ENCODE measurements at places on chromosomes 1 and 21.

GRCh38 chr1:78834201-78834741 is 172.3 kb downstream of the ADGRL4 start:
- peak; percentile 43 for DNase-seq

GRCh38 chr21:36321325-36322082 is 1.5 kb downstream of the MORC3 start:
- no peak for DNase-seq

- peak; percentile 76 for DNase-seq
These were observed 66.5 kb downstream of the SH3BGR start for GRCh38 chr21:39518055-39518846.

GRCh38 chr1:242435200-242435599 is 89.3 kb downstream of the PLD5 start:
- no peak for DNase-seq

DNA sequence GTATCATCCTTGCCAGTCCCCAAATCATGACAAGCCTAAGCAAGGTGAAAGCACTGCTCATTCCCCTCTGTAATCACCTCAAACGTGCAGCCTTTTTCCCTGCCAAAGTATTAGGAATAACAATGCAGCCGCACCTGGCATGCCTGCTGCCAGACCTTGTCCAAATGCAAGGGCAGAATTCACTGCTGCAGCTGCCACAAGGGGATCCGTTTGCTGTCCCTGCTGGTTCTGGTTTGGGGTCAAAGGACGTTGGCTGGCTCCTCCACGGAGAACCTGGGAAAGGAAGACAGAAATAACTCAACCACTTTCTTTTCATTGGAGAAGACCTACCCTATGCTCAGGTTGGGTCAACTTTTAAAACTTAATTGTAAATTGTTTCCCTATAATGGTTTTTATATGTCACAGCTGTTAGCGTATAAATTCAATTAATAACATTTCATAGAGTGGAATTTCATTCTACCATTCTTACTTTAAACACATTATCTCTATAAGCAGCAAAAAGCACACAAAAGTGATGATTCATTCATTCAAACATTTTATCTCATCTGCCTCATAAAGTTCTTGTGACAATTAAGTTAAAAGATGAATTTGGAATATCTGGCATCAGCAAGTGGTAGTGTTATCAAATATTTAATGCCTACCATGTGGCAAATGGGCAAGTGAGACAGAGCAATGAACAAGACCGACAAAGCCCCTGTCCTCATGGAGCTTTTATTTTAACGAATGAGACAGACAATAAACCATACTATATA is 59.8 kb upstream of the SDC3 start:
- DNase-seq = no peak

DNA sequence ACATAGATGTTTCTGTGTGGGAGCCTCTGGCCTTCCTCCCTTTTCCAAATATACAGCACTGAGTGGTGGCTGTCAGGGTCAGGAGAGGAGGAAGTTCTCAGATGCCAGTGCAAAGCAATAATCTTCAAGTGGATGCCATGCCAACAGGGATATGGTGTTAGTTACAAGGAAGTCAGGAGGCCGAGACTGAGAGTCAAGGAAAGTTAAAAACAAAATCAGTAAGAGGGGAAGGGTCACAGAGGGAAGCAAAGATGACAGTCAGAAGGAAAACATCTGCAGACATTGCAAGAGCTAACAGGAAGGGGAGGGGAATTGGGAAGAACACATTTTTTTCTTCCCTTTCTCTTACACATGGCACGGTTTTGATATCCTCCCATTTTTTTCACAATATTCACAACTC is 691.4 kb downstream of the ADGRL2 start:
- DNase-seq = no peak

DNA sequence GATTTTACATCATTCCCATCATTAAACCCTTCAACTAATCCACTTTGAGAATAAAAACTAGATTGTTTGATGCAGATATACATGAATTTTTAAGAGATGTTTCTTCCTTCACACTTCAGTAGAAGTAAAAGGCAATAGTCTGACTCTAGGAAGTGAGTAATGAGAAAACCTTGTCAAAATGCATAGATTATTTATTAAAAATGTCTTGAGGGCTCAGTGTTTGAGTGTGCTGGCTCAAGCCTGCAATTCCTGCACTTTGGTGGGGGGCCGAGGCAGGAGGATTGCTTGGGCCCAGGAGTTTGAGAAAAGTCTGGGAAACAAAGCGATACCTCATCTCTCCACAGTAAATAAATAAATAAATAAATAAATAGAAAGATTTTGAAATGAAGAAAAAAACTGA is 177.1 kb downstream of the NEGR1 start:
- DNase-seq = no peak

- no peak for DNase-seq
These were observed 44.7 kb upstream of the LAX1 start for GRCh38 chr1:203720242-203720641.

DNA sequence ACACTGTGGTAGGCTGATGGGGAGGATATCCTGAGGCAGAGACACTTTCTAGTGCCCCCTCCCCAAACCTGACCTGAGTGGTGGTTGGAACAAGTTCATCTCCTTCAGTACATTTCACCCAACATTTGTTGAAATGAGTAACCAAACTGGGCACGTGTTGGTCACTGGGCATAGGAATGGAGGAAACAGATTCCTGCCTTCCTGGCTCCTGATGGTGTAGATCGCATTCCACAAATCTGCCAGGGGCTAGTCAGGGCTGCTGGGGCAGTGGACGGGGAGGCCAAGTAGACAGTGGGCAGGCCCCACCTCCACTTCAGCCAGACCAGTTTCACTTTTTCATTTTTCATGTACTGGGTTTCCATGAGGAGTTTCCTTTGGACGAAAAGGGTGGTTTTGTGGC is 16.5 kb upstream of the ALX3 start:
- no peak for DNase-seq

GRCh38 chr1:40315795-40316594 is 1.1 kb downstream of the COL9A2 start:
- no peak for DNase-seq

- no peak for DNase-seq
These were observed 13.2 kb downstream of the PSMD4 start for GRCh38 chr1:151267760-151268159.

DNA sequence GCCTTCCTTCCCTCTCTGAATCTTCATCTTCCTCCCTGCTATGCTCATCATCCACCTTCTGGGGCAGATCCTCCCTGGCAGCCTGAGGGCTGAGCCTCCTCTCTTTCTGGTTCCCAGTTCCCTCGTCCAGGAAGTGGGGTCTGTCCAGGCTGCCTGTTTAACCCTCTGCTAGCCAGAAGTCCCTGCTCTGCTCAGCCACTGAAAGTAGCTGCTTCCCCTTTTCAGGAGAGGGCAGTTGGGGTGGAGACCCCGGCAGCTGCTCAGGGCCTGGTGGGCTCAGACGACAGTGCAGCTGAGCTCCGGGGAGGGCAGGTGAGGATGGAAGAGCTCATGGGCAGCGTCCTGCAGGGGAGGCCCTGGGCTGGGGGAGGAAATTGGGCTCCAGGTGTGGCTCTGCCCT is 43.1 kb upstream of the ETV3 start:
- DNase-seq = no peak

- DNase-seq = no peak
These were observed 164.2 kb downstream of the NRIP1 start for GRCh38 chr21:14900611-14901010.

DNA sequence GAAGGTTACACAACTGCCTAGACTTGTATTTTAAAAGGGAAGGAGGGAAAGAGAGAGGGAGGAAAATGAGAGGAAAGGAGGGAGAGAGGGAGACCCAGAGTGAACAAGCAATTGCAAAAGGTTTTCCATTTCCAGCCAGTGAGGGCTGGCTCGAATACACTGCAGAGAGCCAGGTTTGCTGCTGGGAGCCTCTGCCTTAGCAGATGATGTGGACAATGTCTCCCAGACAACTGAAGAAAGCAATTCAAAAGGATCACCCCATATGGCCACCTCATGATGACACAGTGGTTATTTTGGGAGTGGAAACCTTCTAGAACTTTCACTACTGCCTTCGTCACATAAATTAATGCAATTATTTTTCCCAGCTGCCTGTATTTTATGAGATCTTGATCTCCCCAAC is 86.4 kb downstream of the BCAR3 start:
- no peak for DNase-seq

DNA sequence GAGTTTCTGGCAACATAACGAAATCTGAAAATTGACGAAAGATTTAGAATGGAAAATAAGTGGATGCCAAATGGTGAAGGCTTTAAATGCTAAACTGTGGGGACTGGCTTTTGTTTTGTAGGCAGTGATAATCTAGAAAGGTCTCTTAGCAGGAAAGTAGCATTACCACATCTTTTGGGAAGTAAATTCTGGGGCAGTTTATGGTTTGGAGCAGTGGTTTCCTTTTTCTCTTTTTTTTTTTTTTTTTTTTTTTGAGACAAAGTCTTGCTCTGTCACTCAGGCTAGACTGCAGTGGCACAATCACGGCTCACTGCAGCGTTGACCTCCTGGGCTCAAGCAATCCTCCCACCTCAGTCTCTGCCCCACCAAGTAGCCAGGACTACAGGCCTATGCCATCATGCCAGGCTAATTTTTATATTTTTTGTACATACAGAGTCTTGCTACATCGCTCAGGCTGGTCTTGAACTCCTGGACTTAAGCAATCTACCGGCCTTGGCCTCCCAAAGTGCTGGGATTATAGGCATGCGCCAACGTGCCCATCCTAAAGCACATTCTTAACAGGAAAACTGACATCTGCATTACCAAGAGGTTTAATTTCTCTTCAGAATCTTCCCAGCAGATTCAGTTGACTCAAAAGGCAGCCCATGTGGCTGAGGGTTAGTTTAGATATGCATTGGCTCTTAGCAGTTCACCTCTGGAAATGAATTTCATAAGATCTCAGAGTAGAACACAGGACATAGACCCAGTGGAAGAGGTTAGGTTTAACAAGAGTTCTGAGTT is 32.9 kb downstream of the C21orf91 start:
- no peak for DNase-seq

GRCh38 chr1:40861224-40862003 is 749 bp downstream of the CITED4 start:
- peak; percentile 56 for DNase-seq

DNA sequence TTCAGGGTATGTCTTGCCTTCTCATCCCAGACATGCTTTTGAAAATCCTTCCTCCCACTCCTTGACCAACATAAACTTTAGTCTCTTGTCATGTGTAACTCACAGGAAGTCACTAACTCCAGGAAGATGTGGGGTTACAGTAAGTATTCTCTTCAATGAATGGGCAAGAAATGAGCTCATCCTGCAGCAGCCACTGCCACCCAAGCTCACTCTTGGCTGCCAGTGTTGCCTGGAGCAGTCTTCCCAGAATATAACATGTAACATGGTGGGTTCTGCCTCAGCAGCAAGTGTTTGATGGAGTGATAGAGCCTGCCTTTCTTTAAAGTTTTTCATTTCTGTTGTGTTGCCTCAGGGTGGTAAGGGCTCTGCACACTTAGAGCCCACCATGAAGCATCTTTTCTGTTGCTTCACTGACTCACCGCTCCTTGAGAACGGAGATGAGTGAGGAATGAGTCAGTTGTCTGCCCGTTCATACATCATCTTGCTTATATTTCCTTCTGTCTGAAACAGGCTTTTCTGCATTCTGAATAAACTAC is 187.0 kb downstream of the TPR start:
- no peak for DNase-seq

- DNase-seq = no peak
These were observed 28.3 kb downstream of the NEK7 start for GRCh38 chr1:198185146-198185545.

GRCh38 chr1:201728731-201729130 is 100.2 kb upstream of the IPO9 start:
- DNase-seq = no peak

GRCh38 chr1:46113948-46114347 is 18.5 kb downstream of the PIK3R3 start:
- no peak for DNase-seq

DNA sequence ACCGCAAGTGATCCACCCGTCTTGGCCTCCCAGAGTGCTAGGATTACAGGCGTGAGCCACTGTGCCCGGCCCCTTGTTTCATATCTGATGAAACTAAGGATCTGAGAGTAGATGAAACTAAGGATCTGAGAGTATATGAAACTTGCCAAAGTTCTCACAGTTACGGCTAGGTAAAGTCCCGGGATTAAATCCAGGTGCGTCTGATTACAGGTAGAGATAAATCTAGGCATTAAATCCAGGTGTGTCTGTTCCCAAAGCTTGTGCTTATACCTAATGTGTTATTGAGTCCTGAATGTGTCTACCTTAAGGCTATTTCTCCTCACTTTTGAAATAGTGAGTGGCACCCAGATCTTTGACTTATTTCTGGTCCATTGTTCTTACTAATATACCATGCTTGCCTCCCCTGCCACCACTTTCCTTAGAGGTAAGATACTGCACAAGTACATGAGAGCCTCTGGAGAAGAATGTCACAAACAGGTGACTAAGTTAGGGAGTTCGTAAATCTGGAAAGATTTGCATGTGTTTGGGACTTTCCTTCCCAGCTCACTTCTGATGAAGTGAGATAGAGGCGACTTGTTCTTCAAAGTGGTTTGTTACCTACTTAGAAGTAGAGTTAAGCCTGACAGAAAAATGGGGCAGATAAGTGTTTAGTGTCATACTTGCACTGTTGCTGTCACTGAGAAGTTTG is 66.5 kb downstream of the AK4 start:
- no peak for DNase-seq

DNA sequence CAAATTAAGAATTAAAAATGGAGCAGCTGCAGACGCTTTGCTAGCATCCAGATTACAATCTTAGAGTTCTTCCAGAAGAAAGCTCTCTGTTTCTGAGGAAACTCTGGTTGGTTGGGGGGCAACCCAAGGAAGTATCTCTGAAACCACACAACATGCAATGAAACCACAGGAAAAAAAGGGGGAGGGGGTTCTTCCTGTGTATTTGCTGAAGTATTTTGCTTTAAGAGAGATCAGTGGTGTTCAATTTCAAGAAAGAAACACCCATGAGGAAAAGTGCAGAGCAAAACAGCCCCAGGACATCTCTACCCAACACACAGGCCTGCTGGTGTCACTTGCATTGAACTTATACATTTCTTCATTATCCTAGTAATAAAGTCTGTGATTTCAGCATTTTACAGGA is 19.7 kb upstream of the TIAM1 start:
- no peak for DNase-seq

GRCh38 chr1:201252944-201253371 is 30.3 kb upstream of the PKP1 start:
- DNase-seq = no peak

DNA sequence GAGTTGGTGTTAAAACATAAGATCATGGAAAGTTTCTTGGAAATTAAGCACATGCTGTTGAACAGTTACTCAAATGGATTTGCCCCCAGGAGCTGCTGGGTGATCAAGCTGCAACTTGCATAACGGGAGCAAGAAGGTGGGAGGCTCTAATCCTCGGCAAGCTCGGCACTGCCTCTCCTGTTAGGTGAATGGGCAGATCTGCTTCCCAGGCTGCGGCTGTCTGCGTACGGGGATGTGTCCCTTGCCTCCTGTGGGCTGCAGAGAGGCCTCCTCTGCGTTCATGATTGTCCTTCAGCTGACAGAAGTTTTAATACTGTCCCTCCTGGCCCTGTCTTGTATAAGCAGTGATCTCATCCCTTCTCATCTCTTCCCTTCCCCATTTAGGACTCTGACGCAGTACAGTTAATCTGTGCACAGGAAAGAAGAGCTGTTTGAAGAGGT is 36.7 kb downstream of the ATP1A1 start:
- DNase-seq = no peak

Measured in GM13977 (cell line).